ENCODE measurements at places on chromosomes 7 and 10. TPM values are rescaled to one million over a fixed set of nuclear protein-coding genes. Genes with fewer than 3 reads are reported as not detected.

The VWDE gene
- not detected for total RNA-seq

The STEAP1B gene
- total RNA-seq: not detected

The TACR2 gene
- 13.3 TPM for total RNA-seq

The EBF3 gene
- not detected for total RNA-seq

The CD36 gene
- total RNA-seq: 51.3 TPM

DNA sequence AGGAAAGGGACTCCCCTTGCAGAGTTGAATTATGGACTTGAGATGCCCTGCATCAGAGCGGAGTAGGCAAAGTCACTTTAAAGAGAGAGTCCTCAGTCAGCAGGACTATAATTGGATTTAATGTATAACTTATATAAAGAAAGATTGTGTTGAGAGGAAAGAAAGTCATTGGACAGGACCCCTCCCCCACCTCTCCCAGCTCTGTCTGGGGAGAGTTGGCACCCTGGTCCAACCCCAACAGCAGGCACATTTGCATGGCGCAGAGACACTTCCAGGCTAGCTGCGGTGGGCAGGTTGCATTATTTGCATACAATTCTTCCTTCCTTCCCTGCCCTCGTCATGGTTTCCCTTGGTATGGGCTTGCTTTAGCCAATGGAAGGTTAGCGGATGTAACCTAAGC lies 46.1 kb upstream of the NPTX2 start:
- no peaks in the 10 kb centered on the region for H3K27me3 ChIP-seq
- no peak overlapping the region for H3K4me3 ChIP-seq
- no peak overlapping the region for H3K27ac ChIP-seq
- no peaks in the 10 kb centered on the region for H3K4me1 ChIP-seq
- no peak for DNase-seq

GRCh38 chr10:49360271-49361177 lies 35.4 kb downstream of the DRGX start:
- no peaks in the 10 kb centered on the region for H3K36me3 ChIP-seq
- no peak overlapping the region for H3K27ac ChIP-seq
- H3K27me3 ChIP-seq: no peaks in the 10 kb centered on the region
- no peak overlapping the region for H3K4me3 ChIP-seq
- H3K4me1 ChIP-seq: no peaks in the 10 kb centered on the region

DNA sequence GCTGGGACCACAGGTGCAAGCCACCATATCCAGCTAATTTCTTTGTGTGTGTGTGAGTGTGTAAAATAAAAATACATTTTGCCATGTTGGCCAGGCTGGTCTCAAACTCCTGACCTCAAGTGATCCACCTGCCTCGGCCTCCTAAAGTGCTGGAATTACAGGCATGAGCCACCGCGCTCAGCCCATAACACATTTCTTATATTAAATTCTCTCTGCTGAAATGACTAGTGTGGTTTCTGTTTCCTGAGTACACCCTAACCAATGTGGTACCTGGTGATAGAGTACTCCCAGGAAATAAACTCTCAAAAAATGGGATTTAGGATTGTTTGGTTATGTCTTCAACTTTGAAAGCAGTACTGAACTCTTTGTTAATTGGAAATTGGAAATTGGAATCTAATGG lies 19.4 kb upstream of the FHIP2A start:
- no peak overlapping the region for H3K4me3 ChIP-seq
- DNase-seq: no peak
- H3K4me1 ChIP-seq: no peaks in the 10 kb centered on the region
- H3K36me3 ChIP-seq: no peaks in the 10 kb centered on the region

- no peak overlapping the region for H3K4me3 ChIP-seq
- peak overlapping the region; percentile 34 for H3K27ac ChIP-seq
- peaks cover 38% of the 10 kb centered on the region for H3K4me1 ChIP-seq
- peaks cover 25% of the 10 kb centered on the region for H3K36me3 ChIP-seq
Observed at GRCh38 chr7:140674356-140674800, 1.6 kb downstream of the ADCK2 start.

DNA sequence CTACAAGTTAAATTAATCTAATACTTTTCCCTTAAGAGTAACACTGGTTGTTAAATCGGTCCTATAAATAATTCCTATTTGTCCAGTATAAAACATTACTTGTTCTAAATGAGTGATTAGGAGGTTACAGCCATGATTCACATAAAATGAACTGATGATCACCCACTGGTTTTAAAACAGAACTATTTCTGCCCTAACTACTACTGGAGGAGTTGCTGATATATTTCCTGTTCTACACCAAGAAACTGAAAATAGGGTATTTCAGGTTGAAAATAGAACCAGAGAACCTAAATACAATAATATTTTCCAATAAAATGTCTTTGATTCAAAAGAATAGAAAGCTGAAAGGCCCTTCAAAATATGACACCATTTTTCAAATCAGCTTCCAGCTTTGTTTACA lies 30.9 kb downstream of the DNAJC1 start:
- H3K27me3 ChIP-seq: no peaks in the 10 kb centered on the region
- H3K36me3 ChIP-seq: no peaks in the 10 kb centered on the region
- H3K27ac ChIP-seq: no peak overlapping the region
- DNase-seq: no peak
- H3K4me3 ChIP-seq: no peak overlapping the region
- H3K4me1 ChIP-seq: no peaks in the 10 kb centered on the region

DNA sequence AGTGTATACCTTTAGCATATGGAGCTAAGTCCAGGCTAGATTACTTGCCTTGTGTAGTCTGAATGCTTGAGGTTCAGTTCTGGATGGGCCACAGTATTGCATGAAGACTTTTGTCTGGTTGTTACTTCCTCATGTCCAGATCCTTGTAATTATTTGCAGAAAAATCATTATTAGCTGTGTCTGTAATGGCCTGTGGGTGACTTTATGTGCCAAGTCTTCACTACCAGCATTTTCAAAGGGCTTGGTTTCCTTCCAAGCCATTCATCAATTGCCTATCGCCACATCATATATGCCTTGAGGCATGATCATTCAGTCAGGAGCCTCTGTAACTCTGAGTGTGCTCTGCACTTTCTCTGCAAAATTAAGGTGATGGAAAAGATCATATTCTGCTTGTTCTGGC lies 13.8 kb upstream of the HDAC9 start:
- H3K27me3 ChIP-seq: no peaks in the 10 kb centered on the region
- DNase-seq: no peak
- no peak overlapping the region for H3K27ac ChIP-seq
- H3K4me3 ChIP-seq: no peak overlapping the region
- H3K36me3 ChIP-seq: no peaks in the 10 kb centered on the region

DNA sequence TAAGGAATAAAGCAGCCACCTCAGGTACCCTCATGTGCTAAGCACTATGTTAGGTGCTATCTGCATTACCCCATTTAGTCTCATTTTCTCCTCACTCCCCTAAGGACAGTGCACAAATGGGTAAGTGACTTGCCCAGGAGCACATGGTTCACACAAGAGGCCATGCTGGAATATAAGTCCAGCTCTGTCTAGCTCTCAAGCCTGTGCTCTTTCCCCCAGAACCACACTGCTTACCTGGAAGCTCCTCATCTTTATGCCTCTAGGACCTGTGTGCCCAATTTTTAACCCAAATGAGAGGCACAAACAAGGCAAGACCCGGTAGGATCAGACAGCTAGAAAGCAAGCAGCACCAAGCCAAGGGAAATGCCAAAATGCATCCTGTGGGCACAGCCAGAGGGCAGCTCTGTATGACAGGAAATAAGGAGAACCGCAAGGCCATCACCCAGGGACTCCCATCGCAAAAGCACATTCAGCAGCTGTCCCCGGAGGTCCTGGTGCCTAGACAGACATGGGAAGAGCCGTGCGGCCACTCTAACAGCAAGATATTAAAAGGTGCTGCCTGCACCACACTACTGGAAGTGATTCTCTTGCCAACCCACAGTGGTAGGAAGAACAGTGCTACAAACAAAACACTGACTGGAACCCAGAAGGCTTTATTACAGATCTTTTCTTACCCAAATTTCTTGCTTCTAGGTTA lies 88.1 kb downstream of the GSAP start:
- no peaks in the 10 kb centered on the region for H3K27me3 ChIP-seq
- no peak for DNase-seq
- H3K36me3 ChIP-seq: peaks cover 6% of the 10 kb centered on the region
- H3K4me3 ChIP-seq: no peak overlapping the region

- no peaks in the 10 kb centered on the region for H3K27me3 ChIP-seq
- no peaks in the 10 kb centered on the region for H3K4me1 ChIP-seq
- no peak overlapping the region for H3K4me3 ChIP-seq
- no peaks in the 10 kb centered on the region for H3K36me3 ChIP-seq
Observed at GRCh38 chr7:146542101-146542500, 425.5 kb downstream of the CNTNAP2 start.

DNA sequence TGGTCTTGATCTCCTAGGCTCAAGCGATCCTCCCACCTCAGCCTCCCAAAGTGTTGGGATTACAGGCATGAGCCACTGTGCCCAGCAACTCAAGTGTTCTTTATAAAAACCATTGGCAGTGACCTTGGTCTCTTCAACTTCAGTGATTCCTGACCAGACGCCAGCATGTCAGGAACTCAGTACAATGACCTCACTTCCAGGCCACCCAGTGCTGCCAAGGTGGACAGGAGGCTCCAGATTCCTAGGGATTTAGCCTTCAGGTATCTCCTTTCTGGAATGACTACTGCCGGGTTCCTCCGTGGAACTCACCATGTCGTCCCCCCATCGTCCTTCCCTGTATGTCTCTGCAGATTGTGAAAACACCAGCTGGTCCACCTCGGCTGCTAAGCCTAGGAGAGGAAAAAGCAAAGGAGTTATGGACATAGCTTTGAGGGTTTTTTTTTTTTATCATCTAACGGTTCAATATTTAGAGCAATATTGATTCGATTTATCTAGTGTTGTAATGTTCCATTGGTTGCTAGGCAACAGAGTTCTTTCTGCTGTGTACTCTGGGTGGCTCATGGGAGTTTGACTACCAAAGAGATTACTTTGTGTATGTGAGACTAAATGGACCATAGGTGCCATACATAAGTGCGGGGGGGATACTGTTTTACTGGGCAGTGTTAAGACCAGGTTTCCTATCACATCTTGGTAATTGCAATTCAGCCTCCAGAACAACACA lies 425.8 kb upstream of the AUTS2 start:
- no peak overlapping the region for H3K27ac ChIP-seq
- no peaks in the 10 kb centered on the region for H3K36me3 ChIP-seq
- no peak overlapping the region for H3K4me3 ChIP-seq
- no peak for DNase-seq

DNA sequence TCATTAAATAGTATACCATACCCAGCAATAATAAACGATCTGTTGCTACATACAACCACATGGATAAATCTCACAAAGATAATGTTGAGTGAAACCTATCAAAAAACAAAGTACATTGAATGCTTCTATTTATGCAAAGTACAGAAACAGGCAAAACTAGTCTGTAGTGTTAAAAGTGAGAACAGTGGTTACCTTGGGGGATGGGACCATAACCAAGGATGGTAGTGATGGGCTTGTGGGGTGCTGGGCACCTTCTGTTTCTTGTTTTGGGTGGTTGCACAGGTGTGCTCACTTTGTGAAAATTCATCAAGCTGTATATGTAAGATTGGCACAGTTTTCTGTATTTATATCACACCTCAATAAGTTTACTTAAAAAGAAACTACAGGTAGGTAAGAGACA lies 105.7 kb downstream of the ATE1 start:
- H3K36me3 ChIP-seq: peaks cover 7% of the 10 kb centered on the region
- no peak for DNase-seq
- H3K4me1 ChIP-seq: no peaks in the 10 kb centered on the region
- no peak overlapping the region for H3K4me3 ChIP-seq
- no peak overlapping the region for H3K27ac ChIP-seq
- no peaks in the 10 kb centered on the region for H3K27me3 ChIP-seq

DNA sequence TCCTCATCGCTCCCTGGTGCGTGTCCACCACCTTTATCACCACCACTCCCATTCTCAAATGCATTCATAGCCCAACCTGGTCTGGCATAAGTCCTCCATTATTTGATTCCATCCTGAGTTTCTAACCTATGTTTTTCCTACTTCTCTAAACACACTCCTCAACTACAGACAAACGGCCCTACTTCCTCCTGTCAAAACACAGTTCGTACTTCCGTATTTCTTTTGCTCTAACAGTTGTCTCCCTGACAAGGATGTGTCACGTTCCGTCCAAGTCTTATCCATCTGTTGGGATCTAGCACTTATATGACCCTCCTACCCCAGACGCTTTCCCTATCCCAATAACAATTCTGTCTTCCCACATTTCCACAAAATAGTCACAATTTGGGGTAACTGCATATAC lies 46.8 kb downstream of the DOCK4 start:
- no peak overlapping the region for H3K27ac ChIP-seq
- H3K4me1 ChIP-seq: peaks cover 21% of the 10 kb centered on the region
- H3K27me3 ChIP-seq: no peaks in the 10 kb centered on the region
- no peak overlapping the region for H3K4me3 ChIP-seq
- no peaks in the 10 kb centered on the region for H3K36me3 ChIP-seq

DNA sequence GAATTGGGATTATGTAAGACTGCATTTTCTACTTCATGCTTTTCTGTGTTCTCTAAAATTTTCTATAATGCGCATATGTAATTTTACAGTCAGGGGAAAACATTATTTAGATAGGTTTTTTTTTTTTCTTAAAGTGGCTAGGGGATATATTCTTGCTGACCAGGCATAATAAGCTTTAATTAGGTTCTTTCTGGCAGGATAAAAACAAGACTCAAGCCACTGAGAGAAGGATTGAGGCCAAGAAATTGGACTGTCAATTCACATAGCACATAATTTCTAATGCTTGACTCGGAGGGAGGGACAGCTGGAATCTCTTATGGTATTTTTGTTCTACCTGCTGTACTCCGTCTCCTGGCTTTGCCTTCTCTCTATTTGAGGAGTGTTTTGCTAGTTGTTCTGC lies 119.8 kb upstream of the NPVF start:
- no peaks in the 10 kb centered on the region for H3K36me3 ChIP-seq
- H3K27ac ChIP-seq: no peak overlapping the region
- no peaks in the 10 kb centered on the region for H3K4me1 ChIP-seq
- H3K27me3 ChIP-seq: no peaks in the 10 kb centered on the region

DNA sequence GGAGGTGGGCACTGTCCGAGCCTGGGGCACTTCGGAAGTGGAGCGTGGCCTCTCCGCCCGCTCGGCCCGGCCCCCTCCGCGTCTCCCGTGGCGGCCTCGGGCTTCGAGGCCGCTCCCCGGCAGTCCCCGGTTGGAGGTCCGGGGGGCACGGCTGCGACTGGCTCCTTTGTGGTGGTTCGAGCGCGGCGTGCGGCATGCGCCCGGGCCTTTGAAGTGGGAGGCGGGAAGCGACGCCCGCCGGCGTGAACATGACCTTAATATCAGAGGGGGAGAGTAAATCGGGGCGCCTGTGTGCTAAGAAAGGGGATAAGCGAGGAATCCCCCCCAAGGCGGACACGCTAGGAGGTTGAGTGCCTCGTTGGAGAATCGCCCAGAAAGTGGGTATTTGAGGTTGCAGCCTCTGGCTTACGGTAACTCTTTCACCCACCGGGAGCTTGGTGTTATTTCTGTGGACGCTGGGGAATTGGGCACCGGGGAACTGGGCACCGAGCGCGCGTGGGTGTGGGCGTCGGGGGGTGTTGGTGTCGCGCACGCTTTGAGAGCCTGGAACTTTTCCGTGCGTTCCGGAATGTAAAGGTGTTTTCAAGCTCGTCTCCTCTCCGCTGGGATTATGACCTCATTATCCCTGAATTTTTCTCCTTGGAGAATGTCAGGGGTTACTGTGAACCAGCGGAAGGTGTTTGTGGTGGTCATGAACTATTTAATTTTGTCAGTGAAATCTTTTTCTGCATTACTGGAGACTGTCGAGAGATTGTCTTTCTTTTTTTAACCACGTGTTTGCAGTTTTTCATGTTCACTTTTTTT lies 660 bp downstream of the SUV39H2 start:
- peak overlapping the region; percentile 98 for H3K4me3 ChIP-seq
- no peaks in the 10 kb centered on the region for H3K36me3 ChIP-seq
- peaks cover 4% of the 10 kb centered on the region for H3K4me1 ChIP-seq
- peak overlapping the region; percentile 95 for H3K27ac ChIP-seq
- H3K27me3 ChIP-seq: no peaks in the 10 kb centered on the region

Data from stomach (tissue), 19 donors.